Stimulated activated CD8-positive, alpha-beta memory T cell treated with anti-CD3 and anti-CD28 coated beads, Interleukin-2, amount 100 ng/mL, for 48 hours (primary cell): ENCODE measurements at places on chromosomes 12 and 14.

DNA sequence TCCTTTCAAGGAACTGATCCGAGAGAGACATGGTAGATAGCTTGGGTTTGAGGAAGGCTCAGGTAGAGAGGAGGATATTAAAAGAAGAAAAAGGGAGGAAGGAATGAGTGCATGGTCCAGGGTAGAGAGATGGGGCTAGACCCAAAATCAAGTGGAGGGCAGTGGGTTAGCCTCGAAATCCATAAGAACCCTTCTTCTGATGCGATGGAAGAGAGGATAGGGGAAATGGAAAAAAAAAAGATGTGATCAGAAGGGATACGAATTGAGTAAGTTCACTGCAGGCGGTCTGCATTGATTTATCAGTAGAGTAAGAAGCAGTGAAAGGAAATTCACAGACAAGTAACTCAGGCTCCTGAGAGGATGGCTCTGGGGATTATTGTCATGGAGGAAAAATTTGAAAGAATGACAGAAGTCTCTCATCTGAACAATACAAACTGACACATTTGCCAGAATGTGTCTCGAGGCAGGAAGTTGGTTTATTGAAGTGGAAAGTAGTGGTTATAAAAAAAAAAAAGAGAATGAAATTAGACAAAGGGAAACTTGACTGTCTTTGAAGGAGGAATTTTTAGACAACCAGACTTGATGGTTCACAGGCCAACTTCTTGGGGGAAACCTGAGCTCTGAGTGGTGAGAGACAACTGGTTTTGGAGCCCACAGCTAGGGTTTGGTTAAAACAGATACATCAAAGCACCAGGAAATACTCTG is 10.2 kb downstream of the PPFIBP1 start:
- no peak for DNase-seq

DNA sequence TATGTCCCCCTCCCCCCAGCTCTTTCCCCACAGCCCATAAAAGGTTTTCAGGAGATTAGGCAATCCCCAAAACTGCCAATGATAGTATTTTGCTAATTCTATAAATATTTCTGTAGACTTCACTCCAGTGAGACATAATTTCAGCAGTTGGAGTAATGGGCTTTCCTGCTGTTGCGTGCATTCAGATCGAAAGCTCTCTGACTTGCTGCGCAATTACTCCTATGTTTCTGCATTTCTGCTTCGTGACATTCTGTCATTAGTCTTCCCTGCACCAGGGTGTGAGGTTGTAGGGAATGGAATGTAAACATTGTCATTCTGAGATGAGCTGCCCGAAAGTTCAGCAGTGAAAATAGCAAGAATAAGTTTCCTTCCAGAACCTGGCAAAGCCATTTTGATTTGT is 58.2 kb downstream of the SAMD4A start:
- no peak for DNase-seq

GRCh38 chr14:61343991-61344405 is 22.6 kb downstream of the PRKCH start:
- DNase-seq, result no peak

GRCh38 chr12:75177997-75178396 is 31.6 kb downstream of the KCNC2 start:
- no peak for DNase-seq
